Liver (tissue), 10 donors: ENCODE measurements at places on chromosomes 2 and 18. TPM values are rescaled to one million over a fixed set of nuclear protein-coding genes. Genes with fewer than 3 reads are reported as not detected.

DNA sequence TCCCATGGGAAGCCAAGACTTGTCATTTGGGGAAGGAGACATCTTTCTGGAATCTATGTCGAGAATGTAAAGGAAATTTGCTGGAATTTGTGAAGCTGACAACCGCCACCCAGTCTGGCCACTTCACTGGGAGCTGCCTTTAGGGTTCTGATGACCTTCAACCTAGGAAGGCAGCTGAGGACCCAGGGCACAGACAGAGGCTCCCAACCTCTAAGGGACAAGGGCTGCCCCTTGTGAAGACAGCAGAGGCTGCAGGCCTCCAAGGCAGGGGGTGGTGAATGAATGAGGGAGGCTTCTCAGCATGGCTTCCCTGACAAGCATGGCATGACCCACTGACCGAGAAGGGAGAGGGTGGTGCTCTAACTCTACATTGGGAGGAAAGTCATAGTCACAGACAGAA lies 128.9 kb upstream of the ASB18 start:
- no peak for DNase-seq

DNA sequence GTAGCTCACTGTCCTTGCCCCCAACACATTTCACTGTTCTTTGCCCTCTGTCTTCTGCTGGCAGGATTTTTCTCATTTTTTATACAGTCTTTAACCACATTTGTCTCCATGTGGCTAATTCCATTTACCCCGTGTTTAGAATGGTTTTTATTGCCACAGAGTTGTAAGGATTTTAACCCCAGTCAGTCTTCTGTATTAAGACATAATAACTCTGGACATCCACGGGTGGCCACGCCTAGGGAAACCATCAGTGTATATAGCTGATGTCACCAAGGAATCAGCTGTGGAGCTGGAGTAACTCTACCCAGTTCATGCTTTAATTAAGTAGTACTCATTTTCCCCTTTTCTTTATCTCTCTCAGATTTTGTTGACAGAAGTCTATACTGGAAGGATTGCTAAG lies 139.8 kb downstream of the MAP4K4 start:
- no peak for DNase-seq

- no peak for DNase-seq
Measured at GRCh38 chr2:714005-714741, 37.0 kb upstream of the TMEM18 start.

GRCh38 chr18:72973841-72974240 lies 106.1 kb upstream of the NETO1 start:
- DNase-seq = no peak

- DNase-seq = no peak
Measured at GRCh38 chr18:7775843-7776242, 208.7 kb downstream of the PTPRM start.

The HK2 gene
- polyA plus RNA-seq = 0.21 TPM

The FIGN gene
- polyA plus RNA-seq = 7.8 TPM

The TTN gene
- polyA plus RNA-seq = 0.01 TPM
